Activated T-cell treated with anti-CD3 and anti-CD28 coated beads, Interleukin-2, amount 50 U/mL, for 72 hours (primary cell): ENCODE measurements at places on chromosomes 1 and 21. TPM values are rescaled to one million over a fixed set of nuclear protein-coding genes. Genes with fewer than 3 reads are reported as not detected.

The METTL18 gene
- 12.1 TPM for total RNA-seq

The ARMH1 gene
- total RNA-seq, result 108 TPM

The TLCD4 gene
- total RNA-seq, result 0.24 TPM

The LSM10 gene
- 66.2 TPM for total RNA-seq

The EDN2 gene
- not detected for total RNA-seq
